ENCODE measurements at places on chromosomes 12 and 14.

DNA sequence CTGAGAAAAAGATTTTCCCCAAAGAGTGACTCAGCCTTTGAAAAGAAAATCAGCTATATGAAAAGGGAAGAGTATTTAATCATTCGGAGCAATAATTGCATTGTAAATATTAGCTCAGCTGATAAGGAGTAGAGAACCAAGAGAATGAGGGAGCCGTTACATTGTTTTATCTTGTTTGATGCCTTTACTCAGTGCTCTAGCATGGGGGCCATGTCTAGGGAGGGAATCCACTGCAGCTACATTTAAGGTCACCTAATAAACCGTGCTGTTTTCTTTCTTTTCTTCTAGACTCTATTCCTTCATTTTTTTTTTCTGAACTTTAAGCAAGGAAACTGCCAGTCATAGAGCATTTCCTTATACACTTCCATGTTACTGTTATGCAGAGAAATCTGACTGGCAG lies 447.0 kb downstream of the DIO2 start:
- no peak for DNase-seq

GRCh38 chr12:53533471-53533870 lies 26.2 kb upstream of the NPFF start:
- DNase-seq, result no peak

DNA sequence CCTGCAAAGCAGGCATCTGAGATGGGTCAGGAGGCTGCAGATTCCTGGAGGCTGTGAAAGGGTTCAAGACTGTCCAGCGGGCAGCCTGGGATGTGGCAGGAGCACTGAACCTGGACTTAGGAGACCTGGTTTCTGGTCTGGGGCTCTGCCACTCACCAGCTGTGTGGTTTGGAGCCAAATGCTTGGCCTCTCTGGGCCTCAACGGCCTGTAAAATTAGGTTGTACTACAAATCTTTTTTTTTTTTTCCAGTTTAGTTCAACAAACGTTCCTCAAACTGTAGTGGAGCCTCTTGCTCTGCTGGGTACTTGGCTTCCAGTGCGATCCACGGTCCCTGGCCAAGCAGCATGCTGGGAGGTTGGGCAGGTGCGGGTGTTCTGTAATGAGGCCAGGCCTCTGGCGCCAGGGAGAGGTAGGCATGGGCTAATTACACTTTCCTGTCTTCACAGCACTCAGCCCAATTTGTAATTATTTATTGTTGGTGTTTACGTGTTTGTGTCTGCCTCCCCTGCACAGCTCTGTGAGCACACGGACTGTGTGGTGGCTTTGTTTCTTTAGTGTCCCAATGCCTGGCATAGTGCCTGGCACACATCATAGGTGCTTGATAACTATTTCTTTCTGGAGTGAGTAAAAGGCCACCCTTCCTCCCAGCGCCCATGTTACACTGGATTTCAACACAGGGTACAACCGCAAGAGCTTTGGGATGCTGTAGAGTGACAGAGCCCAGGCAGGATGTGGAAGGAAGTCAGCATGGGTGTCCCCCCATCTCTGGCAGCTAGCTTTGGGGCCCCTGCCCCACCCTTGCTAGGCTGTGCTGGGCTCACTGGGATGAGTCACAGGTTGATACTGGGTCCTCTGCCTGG lies 5.8 kb upstream of the KRT80 start:
- no peak for DNase-seq

- DNase-seq, result no peak
These were observed 2.2 kb downstream of the PLEKHG6 start for GRCh38 chr12:6312529-6313325.

DNA sequence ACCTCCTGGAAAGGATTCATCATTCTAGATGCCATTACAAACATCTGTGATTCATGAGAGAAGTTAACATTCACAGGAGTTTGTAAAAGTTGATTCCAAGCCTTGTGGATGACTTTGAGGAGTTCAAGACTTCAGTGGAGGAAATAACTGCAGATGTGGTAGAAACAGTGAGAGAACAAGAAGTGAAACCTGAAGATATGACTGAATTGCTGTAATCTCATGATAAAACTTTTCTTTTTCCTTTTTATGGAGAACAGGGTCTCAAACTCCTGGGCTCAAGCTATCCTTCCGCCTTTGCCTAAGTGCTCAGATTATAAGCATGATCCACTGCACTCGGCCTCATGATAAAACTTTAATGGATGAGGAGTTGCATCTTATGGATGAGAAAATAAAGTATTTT lies 64.5 kb upstream of the GTF2A1 start:
- DNase-seq, result no peak

- DNase-seq, result no peak
These were observed 52.6 kb downstream of the ZNF664 start for GRCh38 chr12:124025661-124026060.

- no peak for DNase-seq
These were observed 22.8 kb upstream of the USP44 start for GRCh38 chr12:95573951-95574576.

All from activated gamma-delta T cell (primary cell).